Osteoblast (primary cell): ENCODE measurements at places on chromosomes 5 and 9. TPM values are rescaled to one million over a fixed set of nuclear protein-coding genes. Genes with fewer than 3 reads are reported as not detected.

GRCh38 chr5:65961633-65962032 is 35.3 kb downstream of the ERBIN start:
- no peaks in the 10 kb centered on the region for H3K27me3 ChIP-seq
- H3K36me3 ChIP-seq = no peaks in the 10 kb centered on the region
- no peak overlapping the region for H3K4me3 ChIP-seq
- H3K4me1 ChIP-seq = peaks cover 16% of the 10 kb centered on the region
- DNase-seq = peak; percentile 93

DNA sequence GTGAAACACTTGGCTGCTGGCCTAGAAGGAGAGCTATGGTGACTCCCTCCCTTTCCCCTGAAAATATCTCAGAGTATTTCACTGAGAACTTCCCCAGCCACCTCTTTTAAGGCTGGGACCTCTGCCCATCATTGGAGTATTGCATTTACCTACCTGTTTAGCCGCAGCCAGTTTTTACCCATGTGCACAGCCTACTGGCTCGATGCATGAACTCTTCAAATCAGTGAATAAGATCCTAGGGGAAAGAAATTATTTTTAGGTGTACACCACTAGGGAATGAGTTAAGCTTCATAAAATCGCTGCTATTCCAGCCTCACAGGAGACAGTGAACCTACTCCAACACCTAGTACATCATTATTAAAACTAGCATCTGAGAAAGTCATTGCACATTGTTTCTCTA is 16.8 kb upstream of the FAM174A start:
- peak; percentile 17 for DNase-seq
- H3K27me3 ChIP-seq = no peaks in the 10 kb centered on the region
- H3K4me1 ChIP-seq = no peaks in the 10 kb centered on the region
- H3K27ac ChIP-seq = no peak overlapping the region
- H3K36me3 ChIP-seq = no peaks in the 10 kb centered on the region

GRCh38 chr5:89981878-89982773 is 427.4 kb downstream of the CETN3 start:
- H3K4me3 ChIP-seq = no peak overlapping the region
- no peaks in the 10 kb centered on the region for H3K36me3 ChIP-seq
- no peak for DNase-seq

DNA sequence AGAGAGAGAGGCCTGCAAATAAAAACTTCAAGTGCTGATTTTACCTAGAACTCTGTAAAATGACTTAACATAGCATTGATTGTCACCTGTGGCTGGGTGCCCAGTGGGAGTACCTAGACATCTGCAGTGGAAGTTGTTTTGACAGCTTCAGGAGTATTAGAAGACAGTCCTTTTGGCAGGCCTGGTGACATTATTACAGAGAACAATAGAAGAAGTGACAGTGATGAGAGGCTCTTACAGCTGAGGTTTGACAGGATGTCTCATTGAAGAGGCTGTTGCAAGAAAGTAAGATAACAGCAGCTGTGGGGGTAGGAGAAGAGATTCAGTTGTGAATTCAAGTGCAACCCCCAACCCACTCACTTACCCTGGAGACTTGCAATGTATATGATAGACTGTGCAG is 27.9 kb upstream of the MUSK start:
- H3K4me3 ChIP-seq = no peak overlapping the region
- DNase-seq = no peak
- H3K27ac ChIP-seq = peak overlapping the region; percentile 52
- no peaks in the 10 kb centered on the region for H3K27me3 ChIP-seq
- H3K4me1 ChIP-seq = peaks cover 15% of the 10 kb centered on the region
- H3K36me3 ChIP-seq = no peaks in the 10 kb centered on the region

MYORG gene
- 0.36 and 0.88 TPM in 2 replicates for total RNA-seq

LPAR1 gene
- total RNA-seq = 119 and 151 TPM in 2 replicates
